Stimulated activated CD8-positive, alpha-beta memory T cell treated with anti-CD3 and anti-CD28 coated beads, Interleukin-12 subunit alpha, Interleukin-12 subunit beta, amount 100 ng/mL, for 1 hour (primary cell): ENCODE measurements at places on chromosomes 1 and 21.

GRCh38 chr1:107532318-107532717 is 391.5 kb downstream of the NTNG1 start:
- DNase-seq: no peak

- DNase-seq: peak; percentile 42
Observed at GRCh38 chr1:19643602-19644394, at the start of gene NBL1. NBL1 (plus strand) TSS chr1:19644311; CDS start chr1:19655031, 10,720 bp downstream.

DNA sequence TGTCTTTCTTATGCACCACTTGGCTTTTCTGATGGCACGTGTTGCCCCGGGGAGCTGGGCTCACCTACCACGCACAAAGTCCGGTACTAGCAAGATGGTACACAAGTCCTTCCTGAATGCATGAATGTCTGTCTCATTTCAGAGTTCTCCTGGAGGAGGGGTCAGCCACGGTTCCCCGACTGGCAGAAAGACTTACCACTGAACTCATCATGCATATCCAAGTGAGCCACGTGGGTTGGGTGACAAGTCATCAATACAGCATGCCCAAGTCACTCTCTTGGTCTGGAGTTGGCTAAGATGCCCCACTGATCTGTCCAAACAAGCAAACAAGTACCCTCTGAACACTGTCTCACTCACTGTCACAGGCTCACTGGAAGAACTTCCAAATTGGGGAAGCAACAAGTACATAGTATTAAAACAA is 28.6 kb upstream of the MX1 start:
- no peak for DNase-seq

DNA sequence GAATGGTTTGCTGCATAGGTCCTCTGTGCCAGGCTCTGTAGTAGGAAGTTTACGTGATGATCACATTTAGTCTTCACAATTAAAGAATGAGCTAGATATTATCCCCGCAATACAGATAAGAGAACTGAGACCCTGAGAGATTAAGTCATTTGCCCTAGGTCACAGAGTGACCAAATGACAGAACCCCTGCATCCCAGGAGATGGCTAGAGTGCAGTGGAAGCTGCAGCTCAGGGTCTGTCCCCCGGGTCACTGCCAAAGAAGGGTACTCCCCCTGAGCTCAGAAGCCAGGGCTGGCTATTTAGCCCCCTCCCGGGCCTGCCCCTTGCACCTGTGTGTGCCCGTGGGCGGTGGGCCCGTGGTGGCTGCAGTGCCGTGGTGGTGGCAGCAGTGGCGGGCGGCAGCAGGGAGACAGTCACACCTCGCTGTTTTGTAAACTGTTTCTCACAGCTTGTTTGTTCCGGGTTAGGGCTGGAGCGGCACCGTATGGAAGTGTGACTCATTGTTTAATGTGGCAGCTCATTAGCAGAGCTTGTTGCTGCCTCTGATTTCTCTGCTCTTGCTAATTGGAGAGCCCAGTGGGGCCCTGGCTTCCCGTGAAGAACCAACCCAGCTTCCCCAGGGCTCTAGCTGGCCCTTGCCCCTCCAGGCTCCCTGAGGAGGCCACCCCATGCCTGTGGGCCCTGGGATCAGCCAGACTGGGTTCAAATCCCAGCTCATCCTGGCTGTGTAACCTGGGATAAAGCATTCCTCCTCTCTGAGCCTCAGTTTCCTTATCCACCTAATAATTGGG is 19.3 kb upstream of the FOXO6 start:
- DNase-seq: no peak

DNA sequence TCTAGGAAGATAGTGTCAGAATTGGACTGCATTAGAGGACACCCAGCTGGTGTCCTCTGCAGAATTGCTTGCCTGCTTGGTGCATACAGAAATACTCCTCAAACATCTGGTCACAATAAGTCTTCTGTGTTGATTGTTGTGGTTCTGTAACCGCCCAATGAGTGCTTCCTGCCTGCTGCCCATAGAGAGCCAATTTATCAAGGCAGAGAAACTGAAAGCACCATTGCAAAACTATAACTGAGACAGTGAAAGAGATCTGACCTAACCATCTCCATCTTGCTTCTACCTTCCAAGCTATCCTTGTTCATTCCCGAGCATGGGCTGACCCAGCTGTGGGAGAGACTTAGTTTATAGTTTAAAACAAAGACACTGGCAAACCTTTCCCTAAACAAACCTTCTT is 462.4 kb upstream of the RGS18 start:
- no peak for DNase-seq

- no peak for DNase-seq
Observed at GRCh38 chr1:69315416-69315815, 252.3 kb upstream of the LRRC7 start.

GRCh38 chr1:37890378-37891014 is 31.1 kb upstream of the MTF1 start:
- no peak for DNase-seq

DNA sequence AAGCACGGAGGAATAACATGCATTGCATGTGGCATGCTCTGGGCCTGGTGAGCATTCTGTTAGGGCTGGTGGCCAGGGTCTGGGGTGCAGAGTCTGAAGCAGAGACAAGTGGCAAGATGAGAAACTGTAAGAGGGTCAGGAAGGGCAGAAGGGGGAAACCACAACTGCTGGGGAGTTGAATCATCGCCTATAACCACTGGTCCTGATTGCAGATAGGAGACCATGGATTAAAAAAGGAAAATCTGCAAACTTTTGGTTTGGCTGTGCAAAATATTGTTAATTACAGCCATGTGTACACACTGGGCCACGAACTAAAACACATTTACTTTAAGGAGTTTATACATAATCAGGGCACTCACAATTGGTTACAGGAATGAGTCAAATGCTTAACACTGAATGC is 76.6 kb downstream of the TGFBR3 start:
- no peak for DNase-seq

- no peak for DNase-seq
Observed at GRCh38 chr1:154326546-154327465, 1.5 kb downstream of the ATP8B2 start.

- DNase-seq: no peak
Observed at GRCh38 chr1:31374511-31375196, 1.8 kb upstream of the FABP3 start.
